ENCODE measurements at places on chromosomes 7 and 10.

DNA sequence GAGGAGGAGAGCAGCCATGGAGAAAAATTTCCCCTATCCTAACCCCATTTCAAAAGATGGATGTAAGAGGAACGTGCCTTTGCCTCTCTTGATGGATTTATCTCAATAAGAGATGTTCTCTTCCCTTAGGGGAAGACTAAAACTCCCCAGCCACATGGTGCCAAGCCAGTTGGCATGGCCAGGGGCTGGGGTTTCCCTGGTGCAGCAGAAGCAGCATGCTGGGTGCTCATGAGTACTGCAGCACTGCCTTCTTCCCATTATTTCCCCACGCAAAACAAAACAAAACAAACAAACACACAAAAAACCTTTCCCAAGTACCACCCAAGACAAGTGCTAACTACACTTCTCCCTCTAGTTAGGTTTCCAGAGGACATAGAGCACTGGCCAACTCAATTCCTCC lies 97.2 kb downstream of the DOCK4 start:
- DNase-seq = no peak

GRCh38 chr7:50371551-50372021 lies 67.1 kb downstream of the IKZF1 start:
- DNase-seq = no peak

GRCh38 chr10:17915181-17915580 lies 36.5 kb upstream of the SLC39A12 start:
- no peak for DNase-seq

- DNase-seq = no peak
Observed at GRCh38 chr10:74418285-74418872, 267.4 kb downstream of the ADK start.

DNA sequence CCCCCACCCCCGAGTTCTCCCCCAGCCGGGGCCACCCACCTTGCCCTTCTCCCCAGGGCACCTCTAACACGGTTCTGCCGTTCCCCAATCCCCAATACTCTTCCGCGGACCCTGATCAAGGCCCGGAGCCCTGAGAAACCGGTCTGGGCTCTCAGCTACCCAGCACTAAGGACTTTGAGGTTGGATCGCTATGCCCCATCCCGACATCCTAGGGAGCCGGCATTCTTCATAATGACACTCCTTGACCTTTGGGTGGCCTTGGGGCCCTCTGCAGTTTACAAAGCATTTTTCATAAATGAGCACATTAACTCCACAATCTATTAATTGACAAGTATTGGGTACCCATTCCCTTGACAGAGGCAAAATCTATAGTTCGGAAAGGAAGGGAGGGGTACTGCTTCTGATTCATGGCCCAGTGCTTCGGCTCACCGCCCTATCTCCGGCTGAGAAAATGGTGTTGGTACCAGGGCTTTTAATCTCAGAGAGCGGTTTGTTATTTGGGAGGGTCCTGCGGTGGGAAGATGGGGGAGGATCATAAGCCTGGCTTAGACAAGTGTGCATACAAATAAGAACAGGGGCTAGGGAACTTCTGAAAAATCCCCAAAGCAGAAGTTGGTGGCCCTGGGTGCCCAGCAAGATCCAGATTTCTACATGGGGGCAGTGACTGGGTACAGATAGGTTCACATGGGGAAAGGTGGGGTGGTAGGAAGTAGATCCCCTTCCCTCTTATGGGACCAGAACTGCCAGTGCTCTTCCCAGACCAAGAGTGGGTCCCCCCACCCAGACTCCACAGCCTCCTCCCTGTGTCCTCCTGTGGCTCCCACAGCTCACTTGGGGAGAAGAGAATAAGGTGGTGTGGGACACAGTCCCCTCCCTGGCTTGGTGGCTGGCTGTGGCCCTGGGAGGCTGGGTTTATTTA lies 3.2 kb downstream of the IMPDH1 start:
- no peak for DNase-seq

GRCh38 chr7:43491984-43492383 lies 90.9 kb upstream of the STK17A start:
- no peak for DNase-seq

DNA sequence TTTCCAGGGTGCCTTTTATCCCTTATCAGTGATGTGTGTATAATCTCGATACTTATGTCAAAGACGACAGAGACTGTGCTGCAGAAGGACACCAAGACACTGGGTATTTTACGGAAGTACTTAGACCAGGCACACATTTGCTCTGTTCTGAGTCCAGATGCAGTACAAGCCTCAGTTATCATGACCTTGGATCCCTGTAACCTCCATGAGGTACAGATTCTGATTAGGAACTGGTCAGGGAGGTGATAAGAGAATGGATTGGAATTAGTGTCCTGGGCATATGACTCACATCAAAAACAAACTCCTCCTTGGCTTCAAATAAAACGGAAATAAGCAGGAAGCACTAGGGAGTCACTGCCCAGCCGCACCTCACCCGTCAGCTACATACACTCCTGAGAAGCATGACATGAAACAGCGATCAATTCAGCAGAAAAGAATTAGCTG lies 146.5 kb downstream of the SFMBT2 start:
- DNase-seq = no peak

DNA sequence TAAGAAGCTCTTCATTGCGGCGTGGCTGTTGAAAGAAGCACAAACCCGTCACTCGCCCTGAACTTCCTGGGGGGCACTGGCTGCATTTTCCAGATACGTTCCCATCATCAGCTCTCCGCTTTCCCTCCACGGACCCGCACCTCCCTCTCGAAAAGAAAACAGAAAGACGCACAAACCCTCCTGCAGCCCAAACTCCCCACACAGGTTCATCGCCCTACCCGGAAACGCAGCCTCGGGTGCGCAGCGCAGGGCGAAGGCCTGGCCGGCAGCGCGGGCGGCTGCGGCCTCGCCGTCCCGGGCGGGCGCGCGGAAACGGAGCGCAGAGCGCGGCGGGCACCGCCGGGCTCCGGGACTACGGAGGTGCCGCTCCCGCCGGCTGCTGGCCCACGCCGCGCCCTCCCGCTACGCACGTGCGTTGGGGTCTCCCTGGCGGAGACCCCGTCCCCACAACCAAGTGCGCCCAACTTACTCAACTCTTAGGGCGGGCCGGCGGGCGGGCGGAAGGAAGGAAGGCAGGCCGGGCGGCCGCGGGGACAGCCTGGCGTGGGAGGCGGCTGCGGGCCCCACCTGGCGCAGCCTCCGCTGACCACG lies 822 bp downstream of the ZNF800 start:
- peak; percentile 32 for DNase-seq

DNA sequence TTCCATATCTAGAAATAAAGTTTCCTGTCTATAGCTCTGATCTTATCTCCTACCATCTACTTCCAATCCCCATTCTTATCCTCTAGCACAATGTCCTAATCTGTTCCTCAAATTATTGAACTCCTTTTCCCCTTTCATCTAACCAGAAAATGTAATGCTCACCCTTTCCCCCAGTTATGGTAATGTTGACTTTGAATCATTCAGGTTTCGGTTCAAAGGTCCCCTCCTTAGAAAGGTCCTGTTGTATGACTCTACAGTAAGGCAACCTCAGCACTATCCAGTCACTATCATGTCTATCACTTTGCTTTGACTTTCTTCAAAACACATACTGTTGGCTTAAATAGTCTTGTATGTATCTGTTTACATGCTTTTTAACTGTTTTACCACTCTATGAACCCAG lies 264.2 kb upstream of the PCDH15 start:
- no peak for DNase-seq

GRCh38 chr7:87506246-87507180 lies 31.0 kb upstream of the ABCB4 start:
- no peak for DNase-seq

- no peak for DNase-seq
Observed at GRCh38 chr10:31120961-31121685, 89.5 kb upstream of the ZNF438 start.

GRCh38 chr10:18610517-18610916 lies 40.9 kb downstream of the NSUN6 start:
- no peak for DNase-seq

DNA sequence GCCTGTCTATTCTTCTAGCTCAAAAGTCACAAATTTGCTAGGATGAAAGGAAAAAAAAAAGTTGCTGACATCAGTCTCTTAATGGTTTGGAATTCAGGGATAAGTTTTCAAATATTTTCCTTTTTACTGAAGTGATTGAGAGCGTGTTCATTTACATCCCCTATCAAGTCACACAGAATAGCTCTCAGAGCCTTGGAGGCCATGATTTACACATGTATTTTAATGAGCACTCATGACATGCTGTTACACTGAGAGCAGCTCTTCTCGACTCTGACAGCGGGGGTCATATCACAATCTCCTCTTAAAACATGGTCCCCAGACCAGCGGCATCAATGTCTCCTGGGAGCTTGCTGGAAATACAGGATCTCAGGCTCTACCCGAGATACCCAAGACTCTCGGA lies 232.7 kb downstream of the POU6F2 start:
- no peak for DNase-seq

DNA sequence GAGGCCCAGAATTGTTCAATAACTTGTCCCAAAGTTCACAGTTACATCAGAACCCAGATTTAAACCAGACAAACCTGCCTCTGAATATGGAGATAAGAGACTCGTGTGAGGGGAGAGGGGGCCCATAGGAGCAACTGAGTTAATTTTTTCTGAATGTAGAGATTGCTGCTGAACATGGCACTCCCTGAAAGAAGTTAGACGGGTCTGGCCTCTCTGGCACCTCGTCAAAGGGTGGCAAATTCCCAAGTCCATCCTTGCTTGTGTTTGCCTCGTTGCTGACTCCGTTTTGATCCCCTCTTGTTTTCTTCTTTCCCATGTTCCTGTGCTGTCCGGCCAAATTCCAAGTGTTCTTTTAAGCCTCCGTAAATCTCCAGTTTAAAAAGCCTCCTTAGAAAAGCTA lies 35.2 kb upstream of the YAE1 start:
- DNase-seq = no peak

DNA sequence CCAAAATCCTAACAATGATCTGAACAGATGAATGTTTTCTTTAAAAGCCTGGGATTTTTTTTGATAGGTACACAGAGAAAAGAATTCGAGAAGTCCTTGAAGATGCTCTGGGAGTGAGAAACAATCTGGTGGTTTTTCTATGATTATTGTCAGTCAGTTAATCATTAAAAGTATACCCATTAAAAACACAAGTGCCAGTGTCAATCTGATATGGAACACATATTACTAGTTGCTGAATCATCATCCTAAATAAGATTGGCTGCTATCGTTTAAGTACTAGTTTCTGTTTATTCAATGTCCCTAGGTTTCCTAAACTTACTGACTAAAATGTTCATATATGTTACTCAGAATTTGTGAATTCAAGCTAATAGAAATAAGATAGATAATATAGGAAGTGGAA lies 16.1 kb downstream of the COL28A1 start:
- DNase-seq = no peak

DNA sequence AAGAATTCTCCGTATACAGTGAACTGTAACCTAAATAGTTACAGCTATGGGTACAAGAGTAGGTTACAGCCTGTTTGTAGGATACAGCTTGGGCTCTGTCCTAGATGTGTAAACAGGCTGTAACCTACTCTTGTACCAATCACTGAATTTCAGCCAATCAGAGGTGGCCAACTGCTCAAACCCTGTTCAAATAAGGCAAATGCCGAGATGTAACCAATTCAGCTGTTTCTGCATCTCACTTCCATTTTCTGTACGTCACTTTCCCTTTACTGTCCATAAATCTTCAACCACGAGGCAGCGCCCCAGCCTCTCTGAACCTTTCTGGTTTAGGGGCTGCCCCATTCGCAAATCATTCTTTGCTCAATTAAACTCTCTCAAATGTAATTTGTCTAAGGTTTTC lies 8.3 kb upstream of the MMP21 start:
- DNase-seq = no peak

DNA sequence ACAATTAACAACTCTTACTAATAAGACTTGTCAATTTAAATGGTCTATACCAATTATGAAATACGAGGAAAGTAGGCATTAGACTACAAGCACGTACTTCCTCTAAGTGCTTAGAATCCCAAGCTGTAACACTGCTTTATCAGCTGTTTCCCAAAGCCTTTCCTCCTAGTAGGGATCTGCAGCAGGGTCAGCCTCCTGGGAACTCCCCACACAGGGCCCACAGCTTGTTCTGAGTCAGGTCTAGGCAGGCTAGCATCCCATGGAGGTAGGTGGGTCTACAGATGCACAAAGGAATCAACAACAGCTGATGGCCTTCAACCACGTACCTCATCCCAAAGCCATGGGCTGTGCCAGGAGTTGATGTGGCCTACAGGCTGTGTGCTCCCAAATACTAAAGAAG lies 14.7 kb downstream of the MMS19 start:
- DNase-seq = no peak

- no peak for DNase-seq
Observed at GRCh38 chr10:50400694-50401093, 149.4 kb upstream of the ASAH2 start.
